ENCODE measurements at places on chromosomes 2 and 18.
A peak's percentile ranks its signal among the peaks of the same experiment; 100 is the strongest.

GRCh38 chr2:21727101-21727500 lies 603.3 kb downstream of the TDRD15 start:
- no peaks in the 10 kb centered on the region for H3K36me3 ChIP-seq
- no peak overlapping the region for H3K4me3 ChIP-seq
- no peaks in the 10 kb centered on the region for H3K27me3 ChIP-seq
- no peak for DNase-seq

DNA sequence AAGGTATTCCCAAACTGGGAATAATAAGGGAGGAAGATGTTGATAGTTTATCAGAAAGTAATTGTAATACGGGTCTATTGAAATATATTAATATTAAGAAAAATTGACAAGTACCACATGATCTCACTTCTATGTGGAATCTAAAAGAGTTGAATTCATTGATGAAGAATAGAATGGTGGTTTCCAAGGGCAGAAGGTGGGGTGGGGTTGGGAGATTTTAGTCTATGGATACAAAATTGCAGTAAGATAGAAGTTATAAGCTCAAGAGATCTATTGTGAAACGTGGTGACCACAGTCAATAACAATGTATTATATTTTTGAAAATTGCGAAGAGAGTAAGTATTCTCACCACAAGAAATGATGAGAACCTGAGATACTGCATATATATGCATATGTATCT lies 38.9 kb downstream of the COL3A1 start:
- DNase-seq: no peak
- H3K4me1 ChIP-seq: no peaks in the 10 kb centered on the region
- H3K27me3 ChIP-seq: no peaks in the 10 kb centered on the region

- H3K27ac ChIP-seq: peak overlapping the region; percentile 26
- peak; percentile 84 for DNase-seq
- peaks cover 2% of the 10 kb centered on the region for H3K27me3 ChIP-seq
- peaks cover 30% of the 10 kb centered on the region for H3K4me1 ChIP-seq
- no peak overlapping the region for H3K4me3 ChIP-seq
- no peaks in the 10 kb centered on the region for H3K36me3 ChIP-seq
Observed at GRCh38 chr2:64295326-64296139, 151.3 kb upstream of the PELI1 start.

- no peaks in the 10 kb centered on the region for H3K36me3 ChIP-seq
- no peak for DNase-seq
- H3K27me3 ChIP-seq: peaks cover 11% of the 10 kb centered on the region
- H3K4me1 ChIP-seq: peaks cover 3% of the 10 kb centered on the region
- no peak overlapping the region for H3K4me3 ChIP-seq
Observed at GRCh38 chr2:68878071-68878711, 7.0 kb upstream of the BMP10 start.

- H3K27me3 ChIP-seq: peaks cover 5% of the 10 kb centered on the region
- H3K4me3 ChIP-seq: no peak overlapping the region
- no peak for DNase-seq
- no peaks in the 10 kb centered on the region for H3K4me1 ChIP-seq
Observed at GRCh38 chr2:175829741-175830140, 172.3 kb downstream of the LNPK start.

- no peaks in the 10 kb centered on the region for H3K4me1 ChIP-seq
- H3K4me3 ChIP-seq: no peak overlapping the region
- no peaks in the 10 kb centered on the region for H3K36me3 ChIP-seq
Observed at GRCh38 chr2:120952318-120952717, 216.7 kb downstream of the GLI2 start.

DNA sequence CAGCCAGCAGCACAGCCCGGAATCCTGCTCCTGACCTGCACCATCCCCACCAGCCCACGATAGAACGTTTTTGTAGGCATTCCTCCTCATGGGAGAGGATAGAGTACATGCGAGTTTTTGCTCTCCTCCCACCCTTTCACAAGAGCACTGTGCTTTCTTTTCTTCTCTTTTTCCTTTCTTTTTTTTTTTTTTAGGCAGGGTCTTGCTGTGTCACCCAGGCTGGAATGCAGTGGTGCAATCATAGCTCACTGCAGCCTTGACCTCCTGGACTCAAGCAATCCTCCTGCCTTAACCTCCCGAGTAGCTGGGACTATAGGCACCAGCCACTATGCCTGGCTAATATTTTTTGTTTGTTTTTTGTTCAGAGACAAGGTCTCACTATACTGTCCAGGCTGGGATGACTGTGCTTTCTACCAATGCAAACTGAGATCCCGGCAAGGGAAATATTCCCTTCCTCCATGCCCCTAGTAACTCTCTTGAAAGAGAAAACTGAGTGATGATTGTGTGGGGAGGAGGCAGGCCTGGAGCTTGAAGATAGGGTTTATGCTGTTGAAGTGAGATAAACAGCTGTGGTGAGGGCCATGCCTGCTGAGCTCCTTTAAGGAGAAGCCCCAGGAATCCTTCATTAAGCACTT lies 82.6 kb upstream of the TXNDC2 start:
- H3K4me3 ChIP-seq: no peak overlapping the region
- H3K27me3 ChIP-seq: peaks cover 6% of the 10 kb centered on the region
- H3K27ac ChIP-seq: no peak overlapping the region
- no peaks in the 10 kb centered on the region for H3K36me3 ChIP-seq
- DNase-seq: no peak
- no peaks in the 10 kb centered on the region for H3K4me1 ChIP-seq
